ENCODE measurements at places on chromosomes 3 and 15.

- DNase-seq: peak; percentile 10
These were observed 115.2 kb upstream of the TP63 start for GRCh38 chr3:189516039-189516438.

GRCh38 chr15:51907136-51907862, 64.3 kb downstream of the LEO1 start:
- no peak for DNase-seq

- no peak for DNase-seq
These were observed 19.3 kb upstream of the STRIT1 start for GRCh38 chr3:155312781-155313180.

GRCh38 chr3:160886421-160886820, 130.4 kb downstream of the PPM1L start:
- no peak for DNase-seq

DNA sequence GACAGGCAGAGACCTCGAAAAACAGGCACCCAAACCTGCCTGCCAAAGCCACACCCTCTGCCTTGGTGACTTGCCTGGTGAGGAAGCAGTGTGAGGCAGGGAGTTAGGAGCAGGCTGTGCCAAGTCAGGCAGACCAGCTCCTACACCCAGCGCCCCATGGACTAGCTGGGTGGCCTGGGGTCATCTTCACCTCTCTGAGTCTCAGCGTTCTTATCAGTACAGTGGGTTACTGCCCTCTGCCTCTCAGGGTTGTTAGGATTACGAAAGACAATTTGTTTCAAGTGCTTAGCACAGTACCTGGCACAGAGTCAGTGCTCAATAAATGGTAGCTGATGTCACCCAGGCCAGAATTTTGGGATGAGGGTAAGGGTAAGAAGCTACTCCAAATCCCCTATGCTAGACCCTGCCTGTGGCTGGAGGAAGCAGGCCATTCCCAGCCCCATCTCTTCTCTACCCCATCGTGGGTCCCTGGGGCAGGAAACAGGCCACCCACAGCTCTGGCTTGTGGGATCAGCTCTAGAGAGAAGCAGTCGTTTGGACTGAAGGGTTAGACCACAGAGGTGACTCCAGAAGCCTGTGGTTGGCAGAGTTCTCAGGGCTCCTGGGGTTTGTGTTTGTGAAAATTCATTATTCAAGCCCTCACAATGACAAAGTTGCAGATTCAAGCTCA, 10.1 kb downstream of the SLC51B start:
- no peak for DNase-seq

DNA sequence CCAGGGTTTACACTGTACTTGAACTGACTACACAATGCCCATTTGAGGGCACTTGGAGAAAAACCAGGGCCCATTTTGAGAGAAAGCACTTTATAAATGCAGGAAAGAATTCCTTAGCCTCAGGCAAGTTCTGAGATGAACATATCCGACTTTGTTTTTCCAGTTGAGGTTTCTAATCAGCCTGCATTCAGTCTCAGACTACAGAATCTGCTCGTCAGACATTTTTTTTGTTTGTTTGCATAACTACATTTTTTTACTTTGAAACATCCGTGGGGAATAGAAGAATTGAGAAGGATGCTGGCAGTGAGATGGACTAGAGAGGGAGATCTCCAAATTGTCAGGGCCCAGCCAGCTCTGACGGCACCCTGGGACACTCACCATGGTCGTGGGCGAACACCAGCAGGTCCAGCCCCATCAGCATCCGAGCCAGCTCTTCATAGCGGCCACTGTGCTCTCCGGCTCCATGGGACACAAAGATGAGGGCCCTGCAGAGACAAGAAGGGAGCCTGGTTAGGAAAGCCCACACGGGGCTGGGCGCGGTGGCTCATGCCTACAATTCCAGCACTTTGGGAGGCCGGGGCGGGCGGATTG, 40.8 kb downstream of the MGLL start:
- DNase-seq: peak; percentile 84

DNA sequence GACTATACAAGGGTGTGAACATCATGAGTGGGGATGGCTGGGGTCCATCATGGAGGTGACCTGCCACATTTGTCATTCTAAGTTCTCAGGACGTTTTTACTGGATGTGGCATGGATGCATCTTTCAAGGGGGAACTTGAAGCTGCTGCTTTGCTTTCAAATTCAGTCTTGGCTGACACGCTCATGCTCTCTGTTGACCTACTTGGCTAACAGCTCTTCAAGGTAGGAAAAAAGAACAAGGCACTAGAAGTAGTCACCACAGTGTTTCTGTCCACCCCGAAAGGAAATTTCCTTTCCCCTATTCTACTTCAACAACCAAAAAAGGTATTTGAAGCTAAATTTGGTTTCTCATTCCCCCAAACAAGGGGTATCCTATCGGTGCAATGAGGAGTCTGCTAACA, 15.0 kb downstream of the STIMATE start:
- DNase-seq: no peak

DNA sequence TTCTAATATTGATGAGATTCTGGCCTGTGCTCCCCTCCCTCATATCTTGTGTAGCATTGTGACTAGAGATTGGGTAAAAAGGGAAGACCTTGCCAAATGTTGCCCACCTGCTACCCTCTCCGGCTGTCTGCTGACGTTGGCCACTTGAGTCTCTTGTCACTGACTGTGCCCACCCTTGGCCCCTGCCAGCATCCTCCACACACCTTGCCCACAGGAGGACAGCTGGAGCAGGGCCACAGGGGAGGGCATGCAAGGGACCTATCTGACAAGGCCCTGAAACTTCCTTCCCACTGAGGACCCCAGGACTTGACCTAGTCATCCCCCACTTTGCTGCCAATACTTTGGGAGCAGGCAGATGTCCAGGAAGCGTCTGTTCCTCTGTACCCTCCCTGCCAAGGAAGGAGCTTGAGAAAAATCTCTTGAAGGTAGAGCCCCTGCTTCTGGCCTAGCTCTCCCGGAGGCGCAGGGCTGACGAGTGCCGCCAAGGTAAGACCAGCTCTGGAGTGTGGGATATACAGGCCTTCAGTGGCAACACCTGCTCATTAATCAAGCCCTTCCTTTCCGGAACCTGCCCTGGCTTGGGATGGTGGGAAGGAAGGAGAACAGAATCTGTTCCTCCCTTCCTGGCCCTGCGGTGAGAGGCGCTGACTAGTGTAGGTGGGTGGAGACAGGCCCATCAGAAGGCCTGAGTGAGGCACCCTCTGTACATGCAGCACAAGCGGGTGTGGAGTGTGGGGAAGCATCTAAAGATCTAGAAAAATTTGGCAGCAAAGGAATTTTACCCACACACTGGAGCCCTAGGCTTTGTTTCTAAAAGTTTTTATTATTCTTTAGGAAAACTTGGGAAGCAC, 4.9 kb upstream of the PAK6 start:
- no peak for DNase-seq

- no peak for DNase-seq
These were observed 43.8 kb downstream of the SLC2A2 start for GRCh38 chr3:170982733-170983132.
